Hypothalamus (tissue), 51 donors: ENCODE measurements at places on chromosomes 3 and 15.

DNA sequence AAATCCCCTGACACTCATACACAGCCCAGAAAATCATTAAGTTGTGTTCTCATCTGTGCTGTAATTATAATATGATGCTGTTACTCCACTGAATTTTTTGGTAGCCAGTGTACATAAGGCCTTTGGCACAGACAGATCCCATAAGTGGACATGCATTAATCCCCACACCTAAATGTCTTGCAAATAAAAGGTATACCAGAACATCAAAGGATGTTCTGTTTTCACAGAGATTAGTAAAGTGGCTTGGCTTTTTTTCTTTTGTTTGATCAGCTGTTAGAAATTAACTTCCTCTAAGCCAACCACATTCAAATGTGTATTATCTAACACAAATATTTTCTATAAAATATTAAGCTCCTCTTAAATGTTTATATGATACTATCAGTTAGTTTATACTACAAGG lies 2.7 kb downstream of the SST start:
- no peak for DNase-seq

GRCh38 chr15:86911022-86911421 lies 831.4 kb downstream of the AGBL1 start:
- DNase-seq: no peak

- no peak for DNase-seq
Observed at GRCh38 chr15:75591655-75592364, 12.7 kb upstream of the PTPN9 start.

- no peak for DNase-seq
Observed at GRCh38 chr3:30510596-30510995, 95.8 kb upstream of the TGFBR2 start.

GRCh38 chr15:51888593-51889195 lies 59.2 kb downstream of the TMOD3 start:
- DNase-seq: no peak
